ENCODE measurements at places on chromosomes 12 and 14.

DNA sequence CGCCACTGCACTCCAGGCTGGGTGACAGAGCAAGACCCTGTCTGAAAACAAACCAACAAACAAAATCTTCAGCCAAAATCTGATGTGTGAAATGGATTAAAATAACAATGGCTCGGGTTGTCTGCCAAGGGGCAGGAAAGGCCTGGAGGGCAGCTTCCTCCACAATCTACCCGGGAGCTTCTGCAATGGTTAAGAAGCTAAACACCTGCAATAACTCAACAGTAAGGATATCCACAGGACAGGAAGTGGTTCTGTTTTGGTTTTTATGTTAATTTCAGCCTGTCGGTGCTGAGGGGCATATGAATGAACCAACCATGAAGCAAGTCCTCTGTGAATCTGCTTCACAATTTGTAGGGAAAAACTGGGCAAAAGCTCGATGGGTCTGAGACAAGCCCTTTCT is 34.4 kb downstream of the RAD52 start:
- no peak for DNase-seq

- DNase-seq, result no peak
These were observed 80.7 kb downstream of the ARMH4 start for GRCh38 chr14:58071341-58071740.

DNA sequence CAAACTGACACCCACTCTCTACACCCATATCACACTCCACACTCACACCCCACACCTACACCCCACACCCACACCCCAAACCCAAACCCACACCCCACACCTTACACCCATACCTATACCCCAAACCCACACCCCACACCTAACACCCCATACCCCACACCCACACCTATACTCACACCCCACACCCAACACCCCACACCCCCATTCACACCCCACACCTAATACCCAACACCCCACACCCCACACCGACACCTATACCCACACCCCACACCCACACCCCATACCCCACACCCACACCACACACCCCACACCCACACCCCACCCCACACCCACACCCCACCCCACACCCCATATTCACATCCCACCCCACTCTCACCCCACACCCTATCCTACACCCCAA is 38.5 kb downstream of the TMEM120B start:
- DNase-seq, result no peak

DNA sequence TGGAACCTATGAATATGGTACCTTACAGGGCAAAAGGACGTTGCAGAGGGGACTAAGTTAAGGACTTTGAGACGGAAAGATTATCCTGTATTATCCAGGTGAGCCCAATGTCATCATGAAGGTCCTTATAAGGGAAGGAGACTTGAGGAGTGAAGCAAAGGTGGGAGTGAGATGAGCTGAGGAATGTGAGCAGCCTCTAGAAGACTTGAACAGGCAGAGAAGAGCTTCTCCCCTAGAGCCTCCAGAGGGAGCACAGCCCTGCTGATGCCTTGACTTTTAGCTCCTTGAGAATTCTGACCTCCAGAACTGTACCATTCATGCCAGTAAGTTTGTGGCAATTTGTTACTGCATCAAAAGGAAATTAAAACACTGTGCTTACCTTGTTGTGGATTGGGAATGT is 41.8 kb upstream of the DCD start:
- DNase-seq, result no peak

DNA sequence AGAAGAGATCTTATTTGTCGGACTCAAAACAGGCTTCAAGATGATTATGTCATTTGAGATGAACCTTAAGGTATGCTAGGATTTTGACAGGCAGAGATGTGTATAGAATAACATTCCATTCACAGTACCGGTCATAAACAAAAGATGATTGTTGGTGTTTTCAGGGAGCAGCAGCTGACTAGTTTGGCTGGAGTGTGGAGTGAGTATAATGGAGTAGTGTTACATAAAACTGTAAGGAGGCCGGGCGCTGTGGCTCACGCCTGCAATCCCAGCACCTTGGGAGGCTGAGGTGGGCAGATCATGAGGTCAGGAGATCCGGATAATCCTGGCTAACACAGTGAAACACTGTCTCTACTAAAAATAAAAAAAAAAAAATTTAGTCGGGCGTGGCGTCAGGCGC is 23.9 kb downstream of the SERPINA10 start:
- no peak for DNase-seq

DNA sequence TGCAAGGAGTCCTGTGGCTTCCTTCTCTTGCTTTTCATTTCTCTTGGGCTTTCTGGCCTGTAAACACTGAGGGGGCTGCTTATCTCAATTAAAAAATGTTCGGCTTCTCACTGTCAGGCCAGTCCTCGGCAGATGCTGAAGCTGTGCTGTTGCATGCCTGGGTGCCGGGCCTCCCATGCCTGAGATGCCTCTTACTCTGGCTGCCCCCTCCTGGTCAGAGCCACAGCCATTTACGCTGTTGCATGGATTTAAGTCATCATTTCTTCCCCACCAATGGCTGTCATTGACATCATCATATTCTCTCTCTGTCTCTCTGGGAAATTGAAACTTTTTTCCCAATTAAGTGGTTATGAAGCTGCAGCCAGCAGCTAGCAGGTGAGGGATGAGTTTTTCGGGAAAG is 53.7 kb downstream of the FOXN4 start:
- DNase-seq, result no peak

DNA sequence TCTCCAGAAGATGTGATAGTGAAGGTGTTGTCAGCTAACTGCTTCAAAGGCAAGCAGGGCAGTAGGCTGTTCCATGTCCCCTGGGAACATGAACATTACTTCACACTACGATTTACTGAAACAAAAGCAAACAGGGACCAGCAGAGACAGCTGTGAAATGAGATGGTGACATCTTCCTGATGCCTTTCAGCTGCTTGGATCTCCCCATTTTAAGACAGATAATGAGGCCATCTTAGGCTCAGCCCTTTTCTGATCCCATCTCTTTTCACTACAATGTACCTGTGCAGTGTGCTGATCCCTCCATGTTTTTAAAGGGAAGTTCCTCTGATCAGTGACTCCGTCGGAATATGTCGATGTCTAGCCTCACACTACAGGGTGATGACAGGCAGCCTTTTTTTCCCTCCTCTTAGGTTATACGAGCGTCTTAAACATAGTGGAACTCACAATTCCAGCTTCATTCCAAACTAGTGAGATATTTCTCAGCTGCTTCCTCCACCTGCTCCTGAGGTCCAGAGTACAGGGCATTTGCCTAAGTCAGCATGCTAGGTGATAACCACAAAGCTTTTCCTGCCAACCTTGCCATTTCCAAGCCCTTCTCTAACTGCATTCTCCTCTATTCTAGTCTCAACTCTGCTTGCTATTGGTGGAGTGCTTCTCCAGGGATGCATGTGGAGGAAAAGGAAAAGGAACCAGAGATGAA is 87.6 kb upstream of the EGLN3 start:
- no peak for DNase-seq

- peak; percentile 19 for DNase-seq
These were observed 37.5 kb downstream of the SLC38A4 start for GRCh38 chr12:46788072-46788887.
